Neural crest cell (in vitro differentiated cells): ENCODE measurements at places on chromosomes 7 and 10.

DNA sequence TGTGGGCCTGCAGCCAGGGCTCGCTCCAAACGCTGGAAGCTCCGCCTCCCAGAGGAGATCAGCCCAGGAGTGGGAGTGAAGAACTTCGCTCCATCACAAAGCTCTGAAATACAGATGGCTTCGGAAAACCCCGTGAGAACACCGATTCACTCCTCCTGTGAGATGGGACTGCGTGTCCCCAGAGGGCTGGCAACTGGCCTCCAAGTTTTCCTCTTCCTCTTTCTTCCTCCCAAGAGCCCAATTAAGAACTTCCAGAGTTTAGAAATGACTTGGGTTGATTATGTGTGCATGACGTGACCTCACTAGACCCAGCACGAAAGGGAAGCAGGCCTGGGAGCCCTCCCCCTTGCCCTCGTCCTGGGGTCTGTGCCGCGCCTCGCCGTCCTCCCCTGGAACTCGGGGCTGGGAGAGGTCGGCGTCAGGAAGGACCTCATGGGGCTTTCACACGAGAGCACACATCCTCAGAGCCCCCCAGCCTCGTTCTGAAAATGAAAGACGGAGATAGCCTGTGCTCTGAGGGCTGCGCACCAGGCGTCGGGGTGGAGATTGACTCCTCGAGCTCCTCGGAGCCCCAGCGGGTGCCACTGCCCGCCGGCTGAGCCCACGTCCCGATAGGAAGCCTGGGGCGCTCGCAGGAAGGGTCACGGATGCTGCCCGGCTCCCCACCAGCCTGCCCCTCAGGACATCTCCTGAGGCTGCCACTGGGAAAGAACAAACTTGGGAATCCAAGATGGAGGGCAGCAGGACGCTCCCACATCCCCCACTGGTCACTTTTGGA lies 37.8 kb downstream of the PTPRN2 start:
- DNase-seq, result no peak

DNA sequence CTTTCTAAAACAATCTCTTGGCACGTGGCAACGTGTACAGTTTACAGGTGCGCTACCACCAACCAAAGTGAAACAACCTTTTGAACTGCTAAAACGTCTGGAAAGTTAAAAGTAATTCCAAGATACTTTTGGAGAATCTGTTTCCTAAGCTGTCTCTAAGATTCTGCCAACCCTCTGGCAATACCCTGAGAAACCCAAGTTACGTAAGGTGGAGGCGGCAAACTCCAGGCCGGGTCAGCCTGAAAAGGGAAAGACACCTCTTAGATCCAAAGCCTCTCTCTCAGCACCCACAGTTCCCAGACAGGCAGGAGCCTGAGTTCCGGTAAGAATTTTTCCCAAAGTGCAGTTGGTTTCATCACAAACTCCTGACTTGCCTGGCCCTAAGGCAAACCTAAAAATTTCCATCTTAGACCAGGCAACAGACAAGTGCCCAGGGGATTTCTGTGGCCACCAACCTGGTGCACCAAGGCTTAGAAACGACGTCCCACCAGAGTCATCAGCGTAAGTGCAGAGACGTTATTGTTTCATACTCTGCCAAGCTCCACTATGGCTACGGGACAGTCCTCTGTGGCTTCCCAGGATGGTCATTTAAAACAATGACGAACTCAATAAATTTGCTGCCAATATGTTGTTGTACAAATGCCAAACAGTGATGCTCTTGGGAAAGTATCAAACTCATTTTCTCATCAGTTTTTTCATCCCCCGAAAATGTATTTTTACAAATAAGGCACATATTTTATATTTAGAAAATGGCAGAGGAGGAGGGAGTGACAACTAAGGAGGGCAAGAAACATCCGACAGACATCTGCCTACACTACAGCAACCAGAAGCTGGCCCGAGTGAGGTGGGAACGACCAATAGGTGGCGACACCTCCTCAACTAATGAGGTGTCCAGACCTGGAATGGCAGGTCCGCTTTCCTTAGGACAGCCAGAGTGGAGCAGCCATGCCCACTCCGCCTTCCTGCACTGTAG lies 205.8 kb upstream of the FRMD4A start:
- DNase-seq, result peak; percentile 73

GRCh38 chr10:23442936-23443335 lies 4.1 kb downstream of the OTUD1 start:
- no peak for DNase-seq

DNA sequence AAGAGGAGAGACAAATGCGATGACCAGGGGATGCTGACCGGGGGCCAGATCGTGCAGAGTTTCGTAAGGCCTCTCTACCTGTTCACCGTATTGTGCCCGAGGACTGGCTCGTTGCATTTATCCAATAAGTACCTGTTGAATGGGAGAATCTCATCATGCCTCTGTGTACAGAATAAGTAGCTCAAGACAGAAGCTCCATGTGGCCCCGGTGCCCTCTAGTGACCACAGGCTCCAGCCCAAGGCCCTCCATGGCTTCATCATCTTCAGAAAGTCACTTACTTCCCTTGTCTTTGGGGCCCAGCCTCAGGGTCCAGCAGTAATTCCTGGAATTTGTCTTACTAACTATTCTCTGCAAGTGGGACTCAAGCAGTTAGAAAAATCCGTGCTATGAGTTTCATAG lies 151.0 kb downstream of the CHN2 start:
- no peak for DNase-seq

- no peak for DNase-seq
These were observed 16.4 kb upstream of the PTPRN2 start for GRCh38 chr7:158603773-158604755.

- no peak for DNase-seq
These were observed 61.3 kb downstream of the COL13A1 start for GRCh38 chr10:69862882-69863530.

DNA sequence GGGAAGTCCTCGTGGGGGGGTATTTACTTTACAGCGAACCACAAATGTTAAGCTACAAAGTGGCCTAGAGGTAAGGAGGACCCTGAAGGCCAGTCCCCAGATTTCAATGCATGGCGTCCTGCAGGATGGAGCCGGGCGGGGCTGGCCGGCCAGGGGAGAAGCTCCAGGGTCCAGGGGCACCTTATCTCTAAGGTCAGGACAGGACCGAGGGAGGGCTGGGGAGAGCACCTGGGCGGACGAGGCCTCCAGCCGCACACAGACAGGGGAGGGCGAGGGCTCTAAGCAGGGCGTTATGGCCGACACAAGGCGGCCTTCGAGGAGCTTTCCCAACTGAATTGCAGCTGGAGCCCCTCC lies 96.4 kb upstream of the DIP2C start:
- no peak for DNase-seq

DNA sequence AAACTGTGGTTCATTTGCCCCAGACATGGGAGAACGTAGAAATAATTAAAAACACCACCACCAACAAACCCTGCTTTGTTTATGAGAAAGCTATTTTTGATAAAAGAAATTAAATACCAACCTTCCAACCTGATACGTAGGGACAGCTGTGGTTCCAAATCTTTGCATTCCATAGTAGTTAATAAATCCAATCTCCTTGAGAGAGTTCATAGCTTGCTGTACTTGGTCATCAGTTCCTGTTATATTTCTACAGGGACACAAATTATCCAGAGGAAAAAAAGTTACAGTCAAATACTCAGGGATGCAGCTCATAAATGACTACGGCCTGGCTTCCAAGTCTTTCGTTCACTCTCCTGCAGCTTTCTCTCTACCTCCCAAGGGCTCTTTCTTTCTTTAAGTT lies 41.1 kb downstream of the PUS7 start:
- no peak for DNase-seq

DNA sequence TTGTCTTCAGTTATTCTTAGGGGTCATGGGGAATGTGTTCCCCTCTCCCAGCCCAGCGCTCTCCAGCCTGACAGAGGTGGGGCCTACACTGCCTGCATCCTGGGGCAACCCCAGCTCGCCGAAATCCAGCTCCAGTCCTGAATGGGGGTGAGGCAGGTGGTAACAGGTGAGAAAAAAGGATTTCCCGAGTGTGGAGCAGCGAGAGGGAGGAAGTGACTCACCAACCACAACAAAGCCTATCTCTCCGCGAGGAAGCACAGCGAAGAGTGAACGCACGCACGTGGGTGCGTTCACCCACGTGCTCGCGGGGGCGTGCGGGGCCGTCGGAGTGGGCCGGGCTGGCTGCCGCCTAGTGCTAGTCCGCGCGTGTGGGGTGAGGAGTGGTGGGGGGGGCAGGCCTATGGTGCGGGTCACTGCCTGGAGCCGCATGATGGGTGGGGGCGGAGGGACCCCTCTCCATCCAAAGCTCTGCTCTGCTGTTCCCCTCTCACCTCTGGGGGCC lies 855 bp upstream of the PALD1 start:
- no peak for DNase-seq

DNA sequence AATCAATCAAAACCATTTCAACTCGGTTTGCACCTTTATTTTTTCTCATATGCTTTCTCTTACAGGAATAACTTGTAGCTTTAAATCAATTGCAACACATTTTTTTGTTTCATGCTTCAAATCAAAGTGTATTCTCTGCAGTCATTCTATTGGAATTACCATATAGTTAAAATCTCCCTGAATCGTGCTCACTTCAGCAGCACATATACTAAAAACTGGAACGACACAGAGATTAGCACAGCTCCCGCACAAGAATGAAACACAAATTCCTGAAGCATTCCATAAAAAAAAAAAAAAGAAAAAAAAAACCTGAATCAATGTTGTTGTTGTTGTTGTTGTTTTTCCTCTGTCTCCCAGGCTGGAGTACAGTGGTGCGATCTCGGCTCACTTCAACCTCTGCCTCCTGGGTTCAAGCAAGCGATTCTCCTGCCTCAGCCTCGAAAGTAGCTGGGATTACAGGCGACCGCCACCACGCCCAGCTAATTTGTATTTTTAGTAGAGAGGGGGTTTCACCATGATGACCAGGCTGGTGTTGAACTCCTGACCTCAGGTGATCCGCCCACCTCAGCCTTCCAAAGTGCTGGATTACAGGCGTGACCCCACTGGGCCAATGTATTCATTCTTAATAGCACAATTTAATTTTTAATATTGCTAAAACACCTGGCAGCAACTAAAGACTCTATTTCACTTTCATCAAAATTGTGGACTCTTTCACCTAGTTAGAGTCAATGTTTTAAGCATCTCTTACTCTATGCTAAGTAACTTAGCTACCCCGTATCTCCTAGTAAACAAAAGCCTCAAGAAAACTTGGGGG lies 26.3 kb downstream of the ANKRD61 start:
- no peak for DNase-seq

DNA sequence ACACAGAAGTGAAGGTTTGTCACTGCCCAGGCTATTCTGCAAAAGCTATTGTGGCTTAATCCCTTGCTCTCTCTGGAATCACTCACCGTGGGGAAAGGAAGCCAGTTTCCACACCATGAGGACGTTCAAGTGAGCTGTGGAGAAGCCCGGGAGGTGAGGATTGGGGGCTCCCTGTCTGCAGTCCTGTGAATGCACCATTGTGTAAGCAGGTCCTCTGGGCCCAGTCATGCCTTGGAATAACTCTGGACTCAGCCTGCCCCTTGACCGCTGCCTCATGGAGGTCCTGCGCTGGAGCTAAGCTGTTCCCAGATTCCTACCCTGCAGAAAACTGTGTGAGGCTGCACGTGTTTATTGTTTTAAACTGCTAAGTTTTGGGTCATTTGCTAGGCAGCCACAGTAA lies 33.5 kb downstream of the LYZL2 start:
- DNase-seq, result no peak

GRCh38 chr10:84739641-84740040 lies 411.3 kb downstream of the CCSER2 start:
- no peak for DNase-seq

- no peak for DNase-seq
These were observed 30.0 kb upstream of the MSRB2 start for GRCh38 chr10:23065181-23065948.

- DNase-seq, result no peak
These were observed 92.0 kb upstream of the BMPER start for GRCh38 chr7:33813331-33813730.

- DNase-seq, result no peak
These were observed 731 bp downstream of the CHCHD3 start for GRCh38 chr7:133081119-133081598.

GRCh38 chr10:123019264-123019663 lies 10.5 kb downstream of the ACADSB start:
- no peak for DNase-seq

- no peak for DNase-seq
These were observed 28.8 kb upstream of the CCNJ start for GRCh38 chr10:96014473-96015102.

- DNase-seq, result no peak
These were observed 231.7 kb upstream of the CNTNAP2 start for GRCh38 chr7:145884716-145885514.

GRCh38 chr10:31103112-31103511 lies 71.4 kb upstream of the ZNF438 start:
- no peak for DNase-seq

DNA sequence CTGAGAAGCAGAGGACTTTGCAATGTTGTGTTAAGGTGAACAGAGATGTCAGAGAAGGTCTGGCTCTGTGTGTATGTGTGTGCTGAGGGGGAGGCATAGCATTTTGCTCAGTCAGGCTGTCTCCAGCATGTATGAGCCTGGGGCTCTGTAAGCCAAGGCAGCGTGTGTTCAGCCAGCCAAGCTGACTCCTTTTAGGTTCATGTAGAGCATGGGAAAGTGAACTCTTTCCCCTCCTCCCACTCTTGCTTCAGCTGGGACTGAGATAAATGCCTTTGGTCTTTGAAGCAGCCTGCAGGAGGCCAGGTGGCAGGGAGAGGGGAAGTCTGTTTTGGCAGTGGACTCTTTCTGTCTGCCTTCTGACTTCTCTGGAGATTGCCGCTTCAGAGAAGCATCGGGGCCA lies 3.8 kb downstream of the SFXN2 start:
- no peak for DNase-seq

- no peak for DNase-seq
These were observed 36.7 kb upstream of the UBE2H start for GRCh38 chr7:129989466-129989865.

DNA sequence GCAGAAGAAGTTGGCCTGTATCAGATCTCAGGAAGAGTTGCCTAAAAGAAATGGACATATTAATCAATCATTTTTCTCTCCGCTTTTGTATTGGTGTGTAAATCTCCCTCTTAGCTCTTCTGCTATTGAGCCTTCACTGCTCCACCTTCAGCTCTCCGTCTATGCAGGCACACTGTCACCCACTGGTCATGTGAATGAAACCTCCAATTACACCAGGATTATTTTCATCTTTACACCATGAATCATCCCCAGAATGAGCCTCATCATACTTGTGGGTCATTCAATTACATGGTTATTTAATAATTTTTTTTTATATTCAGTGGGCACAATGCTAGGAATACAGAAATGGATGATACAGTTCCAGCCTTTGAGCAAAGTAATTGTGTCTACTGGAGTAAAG lies 92.6 kb downstream of the LRRC4 start:
- no peak for DNase-seq

- no peak for DNase-seq
These were observed 29.5 kb downstream of the RPA3 start for GRCh38 chr7:7688956-7689355.
